Upper lobe of left lung (tissue), 6 donors: ENCODE measurements at places on chromosomes 7 and 10. TPM values are rescaled to one million over a fixed set of nuclear protein-coding genes. Genes with fewer than 3 reads are reported as not detected.
A peak's percentile ranks its signal among the peaks of the same experiment; 100 is the strongest.

GRCh38 chr7:57868771-57869483 lies 418.9 kb downstream of the ZNF716 start:
- peak; percentile 61 for DNase-seq

DNA sequence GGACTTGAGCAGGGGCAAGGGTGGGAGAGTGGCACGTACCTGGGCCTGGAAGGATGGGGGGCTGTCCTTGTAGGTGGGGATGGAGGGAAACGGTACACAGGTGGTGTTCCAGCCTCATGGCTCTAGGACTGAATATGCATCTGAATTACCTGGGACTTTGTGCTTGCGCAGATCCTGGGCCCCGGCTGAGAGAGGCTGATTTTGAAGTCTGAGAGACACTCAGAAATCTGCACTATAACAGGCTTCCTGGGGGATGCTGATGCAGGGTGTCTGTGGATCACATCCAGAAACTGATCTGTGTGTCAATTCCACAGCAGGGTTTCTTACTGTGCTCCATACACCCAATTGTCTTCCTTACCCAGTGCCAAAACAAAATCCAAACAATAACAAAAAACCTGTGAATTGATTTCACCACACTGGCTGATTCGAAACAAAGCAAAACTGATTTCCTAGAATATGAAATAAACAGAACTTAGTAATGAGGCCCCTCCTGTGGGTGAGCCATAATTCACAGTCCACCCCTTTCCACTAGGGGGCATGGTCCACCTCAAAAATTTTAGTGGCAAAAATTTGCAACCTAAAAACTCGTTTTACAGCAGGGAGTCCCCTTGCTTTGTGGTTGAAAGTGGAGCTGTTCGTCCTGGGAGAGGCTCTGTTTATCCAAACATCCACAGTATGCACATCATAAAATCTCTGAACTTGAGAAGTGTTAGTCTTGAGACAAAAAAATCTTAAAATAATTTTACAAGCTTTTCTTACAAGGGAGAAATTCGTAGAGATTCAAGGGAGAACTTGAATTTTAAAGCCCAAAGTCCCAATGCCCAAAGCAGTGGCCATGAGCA lies 32.0 kb upstream of the PLEKHA1 start:
- DNase-seq, result no peak

GRCh38 chr7:11667071-11667809 lies 164.8 kb downstream of the THSD7A start:
- DNase-seq, result no peak

- DNase-seq, result no peak
These were observed 52.8 kb upstream of the ANTXRL start for GRCh38 chr10:46234026-46234425.

DNA sequence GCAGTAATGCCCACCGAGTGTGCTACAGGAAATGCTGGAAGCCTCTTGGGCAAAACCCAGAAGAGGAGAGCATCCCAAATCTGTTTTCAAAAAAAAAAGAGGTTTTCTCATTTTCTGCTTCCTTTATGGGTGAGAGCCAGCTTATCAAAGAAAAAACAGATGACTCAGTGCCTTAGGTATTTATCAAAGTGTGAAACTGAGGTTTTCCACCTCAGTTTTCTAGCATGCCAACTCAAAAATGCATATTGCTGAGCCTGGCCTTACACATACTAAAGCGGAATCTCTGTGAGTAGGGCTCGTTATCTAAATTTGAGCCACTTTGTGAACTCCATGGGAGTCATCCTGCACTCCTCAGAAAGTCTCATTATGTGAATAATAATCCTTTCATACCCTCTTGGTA lies 705.1 kb downstream of the SUGCT start:
- no peak for DNase-seq

- no peak for DNase-seq
These were observed 85.1 kb downstream of the HIPK2 start for GRCh38 chr7:139692723-139693122.

DNA sequence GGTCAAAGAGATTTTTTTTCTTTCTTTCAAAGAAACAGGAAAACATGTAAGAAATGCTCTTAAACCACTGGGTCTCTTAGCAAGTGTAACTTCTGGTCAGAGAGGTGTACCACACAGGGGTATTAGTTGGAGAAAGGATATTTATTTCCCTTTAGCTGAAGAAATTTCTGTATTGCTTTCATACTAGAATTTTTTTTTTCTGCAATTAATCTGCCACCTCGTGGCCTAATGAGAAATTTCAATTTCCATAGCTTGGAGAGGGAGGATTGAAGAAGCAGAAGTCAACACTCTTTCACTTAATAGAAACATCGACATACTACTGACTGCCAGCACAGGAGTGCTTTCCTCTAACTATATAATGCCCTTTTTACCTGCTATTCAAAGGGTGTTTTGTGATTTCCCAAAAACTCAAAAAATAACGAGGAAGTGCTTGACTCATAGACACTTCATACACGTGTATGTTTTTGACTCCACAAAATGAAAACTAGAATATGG lies 177.6 kb upstream of the NAMPT start:
- DNase-seq, result no peak

GRCh38 chr10:110069502-110069982 lies 61.8 kb downstream of the ADD3 start:
- DNase-seq, result no peak

DNA sequence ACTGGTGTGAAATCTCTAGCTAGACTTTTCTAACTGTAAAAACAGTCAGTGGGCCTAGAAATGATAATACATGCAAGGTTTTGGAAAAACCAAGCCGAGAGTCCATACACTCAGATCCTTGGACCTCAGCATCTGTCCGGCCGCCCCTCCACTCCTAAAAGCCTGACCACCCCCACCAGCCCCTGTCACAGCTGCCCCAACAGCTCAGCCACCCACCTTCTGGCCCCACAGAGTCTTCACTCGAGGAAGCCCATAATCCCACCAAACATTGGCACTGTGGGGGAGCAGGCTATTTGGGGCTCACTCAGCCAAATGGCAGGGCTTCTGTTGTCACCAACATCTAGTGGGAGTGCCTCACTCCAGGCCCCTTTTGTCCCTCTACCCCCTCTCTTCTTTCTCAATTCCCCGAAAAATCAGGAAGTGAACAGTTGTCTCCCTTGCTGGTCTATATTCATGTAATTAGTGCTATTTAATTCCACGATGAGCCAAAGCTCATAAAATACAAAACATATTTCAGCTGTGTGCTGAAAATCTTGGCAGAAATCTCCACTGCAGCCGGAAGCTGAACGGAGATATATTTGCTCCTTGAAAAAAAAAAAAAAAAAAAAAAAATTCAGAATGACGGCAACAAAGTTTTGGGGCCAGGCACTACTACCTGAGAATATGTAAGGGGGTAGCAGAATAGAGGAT lies 55.5 kb downstream of the PLXNA4 start:
- no peak for DNase-seq

DNA sequence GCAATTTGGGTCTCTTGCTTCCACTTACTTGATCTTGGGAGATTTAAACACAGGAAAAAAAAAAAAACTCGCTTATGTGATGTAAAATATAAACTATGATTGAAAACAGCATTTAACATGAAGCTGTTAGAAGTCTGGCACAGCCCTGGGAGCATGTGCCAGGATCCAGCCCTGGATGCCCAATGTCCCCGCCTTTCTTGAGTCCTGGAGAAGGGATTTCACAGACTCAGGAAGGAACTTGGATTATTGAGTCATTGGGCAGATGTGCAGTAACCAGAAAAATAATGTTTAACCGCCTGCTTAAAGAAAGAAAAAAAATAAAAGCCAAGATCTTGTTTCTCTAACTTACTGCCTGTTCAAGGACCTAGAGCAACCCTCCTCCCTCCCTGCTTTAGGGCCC lies 3.7 kb upstream of the JCAD start:
- DNase-seq, result no peak

DNA sequence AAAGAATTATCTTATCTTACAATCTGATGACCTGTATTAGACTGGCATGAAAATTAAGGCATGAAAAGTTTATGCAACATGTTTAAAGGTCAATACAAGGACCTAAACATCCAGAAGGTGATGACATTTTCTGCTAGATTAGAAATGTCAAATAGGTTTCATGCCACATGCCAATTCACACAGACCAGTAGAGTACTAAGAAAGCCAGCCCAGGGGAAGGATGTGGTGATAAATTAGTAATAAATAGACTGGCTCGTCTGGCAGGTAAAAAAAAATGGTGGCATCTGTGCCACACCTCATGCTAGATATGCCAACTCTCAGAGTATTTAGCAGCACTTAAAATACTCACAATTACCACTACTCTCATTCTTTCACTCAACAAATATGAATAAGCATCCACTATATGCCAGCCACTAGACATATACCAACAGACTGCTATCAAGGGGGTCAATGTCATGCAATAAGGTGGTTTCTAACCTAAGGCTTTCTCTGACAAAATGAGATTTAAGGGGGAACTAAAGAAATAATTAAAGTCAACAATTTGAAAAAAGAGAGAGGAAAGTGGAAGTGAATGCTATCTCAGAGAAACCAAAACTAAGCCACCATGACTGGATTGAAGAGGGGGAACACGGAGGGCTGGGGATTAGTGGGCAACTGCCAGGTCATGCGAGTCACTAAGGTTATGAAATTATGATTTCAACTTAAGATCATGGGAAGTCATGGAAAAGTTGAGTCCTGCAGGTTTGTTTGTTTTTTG lies 83.5 kb downstream of the SGMS1 start:
- no peak for DNase-seq

DNA sequence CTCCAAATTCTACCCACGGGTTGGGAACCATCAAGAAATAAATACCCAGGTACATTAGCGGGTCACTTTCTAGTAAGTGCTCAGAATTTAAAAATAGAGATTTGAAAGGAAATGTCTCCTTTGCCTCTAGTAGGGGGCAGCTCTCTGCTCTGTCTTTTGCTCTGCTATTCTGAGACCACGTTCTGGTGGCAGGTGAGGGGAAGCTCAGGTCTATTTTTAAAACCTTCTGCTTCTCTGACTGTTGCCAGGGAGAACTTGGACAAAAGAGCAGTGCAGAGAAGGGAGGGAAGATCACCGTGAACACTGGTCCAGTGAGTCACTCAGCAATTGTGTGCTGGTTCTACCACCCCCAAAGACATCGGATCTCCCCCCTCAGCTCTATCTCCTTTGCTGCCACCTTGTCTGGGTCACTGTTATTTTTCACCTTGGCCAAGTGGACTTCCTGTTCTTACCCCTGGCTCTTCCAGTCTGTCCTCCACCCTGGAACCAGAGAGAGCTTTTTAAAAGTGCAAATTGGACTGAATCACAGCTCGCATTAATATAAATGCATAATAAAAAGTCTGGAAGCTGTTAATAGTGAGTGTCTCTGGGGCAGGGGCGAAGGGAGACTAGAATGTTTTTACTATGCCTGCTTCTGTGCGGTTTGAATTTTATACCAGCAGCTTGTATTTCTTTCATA lies 72.4 kb upstream of the LOXL4 start:
- DNase-seq, result no peak

DNA sequence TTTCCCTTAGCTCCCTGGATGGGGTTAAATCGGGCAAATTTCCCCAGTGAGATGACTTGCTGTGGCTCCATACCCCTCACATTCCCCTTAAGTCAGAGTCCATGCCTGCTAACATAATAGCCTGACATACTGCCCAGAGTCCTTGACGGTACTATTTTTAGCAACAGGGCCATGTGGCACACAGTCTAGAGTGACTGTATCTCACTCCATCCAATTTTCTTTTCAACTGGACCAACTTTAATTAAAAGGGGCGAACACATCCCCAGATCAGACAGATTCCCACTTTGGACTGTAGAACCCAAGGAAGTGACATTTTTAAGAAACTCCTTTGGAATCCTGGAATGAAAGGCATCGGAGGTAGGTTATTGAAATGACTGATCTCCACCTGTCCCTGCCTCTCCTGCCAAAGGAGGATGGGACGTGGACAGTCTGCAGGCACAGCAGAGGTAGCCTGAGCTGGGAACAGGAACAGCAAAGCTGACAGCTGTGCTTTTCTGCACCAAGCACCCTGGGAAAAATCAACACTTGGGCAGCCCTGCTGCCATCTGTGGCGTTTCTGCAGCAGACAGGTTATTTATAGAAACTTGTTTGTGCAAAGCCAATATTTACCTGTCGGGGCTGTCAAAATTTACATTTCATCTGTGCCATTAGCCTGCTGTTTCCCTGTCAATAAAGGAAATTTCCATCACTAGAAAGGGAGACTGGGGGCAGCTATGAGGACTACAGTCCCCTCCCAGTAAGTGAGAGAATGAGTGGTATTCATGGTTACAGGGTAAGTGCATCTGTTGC lies 221.5 kb upstream of the AOAH start:
- DNase-seq, result peak; percentile 33

DNA sequence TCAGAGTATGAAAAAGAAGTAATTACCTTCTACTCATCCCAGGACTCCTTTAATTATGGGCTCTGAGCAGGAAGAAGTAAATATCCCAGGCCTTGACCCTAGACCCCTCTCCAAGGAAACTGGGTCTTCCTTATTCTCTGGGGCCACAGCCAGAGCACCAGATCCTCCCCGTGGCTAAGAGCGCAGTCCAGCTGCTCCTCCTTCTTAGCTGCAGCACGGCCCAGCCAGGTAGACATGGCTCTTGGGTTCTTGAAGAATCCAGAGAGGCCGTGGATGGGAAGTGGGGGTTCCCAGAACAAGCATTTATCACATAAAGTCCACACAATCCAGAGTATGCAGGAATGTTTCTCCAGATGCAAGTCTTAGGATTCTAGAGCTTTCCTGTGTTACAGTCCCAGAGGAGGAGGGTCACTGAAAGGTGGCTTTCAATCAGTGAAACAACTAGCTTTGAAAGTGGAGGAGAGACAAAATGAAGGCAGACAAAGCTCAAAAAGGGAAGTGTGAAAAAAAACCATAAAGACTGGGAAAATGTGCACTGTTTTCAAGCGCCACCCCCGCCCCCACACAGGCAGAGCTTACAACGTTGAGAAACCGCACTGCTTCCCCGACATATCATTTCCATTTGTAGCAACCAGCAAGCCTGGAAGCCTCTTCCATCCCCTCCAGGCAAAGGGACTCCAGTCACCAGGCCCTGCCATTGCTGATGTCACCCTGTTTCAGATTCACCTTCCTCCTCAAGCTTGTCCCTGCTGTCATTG lies 396.5 kb upstream of the MKI67 start:
- no peak for DNase-seq

GRCh38 chr10:75538144-75538543 lies 106.7 kb downstream of the LRMDA start:
- DNase-seq, result no peak

DNA sequence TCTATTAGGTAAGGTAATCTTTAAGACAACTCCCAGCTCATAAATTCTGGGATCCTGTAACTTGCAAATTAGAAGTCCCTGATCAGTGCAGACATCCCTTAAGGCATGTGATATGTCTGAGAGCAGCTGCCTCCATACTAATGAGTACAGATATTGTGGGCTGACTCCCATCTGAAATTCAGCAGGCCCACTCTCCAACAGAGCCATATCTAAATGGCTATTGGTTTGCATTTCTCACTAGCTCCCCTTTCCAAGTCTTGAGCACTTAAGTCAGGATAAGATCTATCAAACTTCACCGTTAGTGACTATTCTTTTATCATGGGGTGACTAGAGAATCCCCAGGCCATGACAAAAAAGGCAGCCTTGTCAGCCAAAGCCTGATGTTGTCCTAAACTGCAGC lies 785.4 kb downstream of the IPMK start:
- DNase-seq, result no peak

- peak; percentile 48 for DNase-seq
These were observed 49.2 kb downstream of the RASGEF1A start for GRCh38 chr10:43217563-43218205.

ZMIZ2 gene
- 79.8 TPM for total RNA-seq

FAM237B gene
- total RNA-seq, result 0.15 TPM

SUPV3L1 gene
- total RNA-seq, result 17.0 TPM

CALML5 gene
- not detected for total RNA-seq

LRIT1 gene
- total RNA-seq, result not detected

AZGP1 gene
- 23.9 TPM for total RNA-seq

ITGA8 gene
- total RNA-seq, result 24.4 TPM

TMEM178B gene
- total RNA-seq, result 0.34 TPM

GJD4 gene
- total RNA-seq, result not detected

LHFPL3 gene
- total RNA-seq, result not detected

ZCWPW1 gene
- 6.2 TPM for total RNA-seq

ARHGAP22 gene
- 1.4 TPM for total RNA-seq

CH25H gene
- total RNA-seq, result 3.4 TPM
